ENCODE measurements at places on chromosomes 4 and X.

DNA sequence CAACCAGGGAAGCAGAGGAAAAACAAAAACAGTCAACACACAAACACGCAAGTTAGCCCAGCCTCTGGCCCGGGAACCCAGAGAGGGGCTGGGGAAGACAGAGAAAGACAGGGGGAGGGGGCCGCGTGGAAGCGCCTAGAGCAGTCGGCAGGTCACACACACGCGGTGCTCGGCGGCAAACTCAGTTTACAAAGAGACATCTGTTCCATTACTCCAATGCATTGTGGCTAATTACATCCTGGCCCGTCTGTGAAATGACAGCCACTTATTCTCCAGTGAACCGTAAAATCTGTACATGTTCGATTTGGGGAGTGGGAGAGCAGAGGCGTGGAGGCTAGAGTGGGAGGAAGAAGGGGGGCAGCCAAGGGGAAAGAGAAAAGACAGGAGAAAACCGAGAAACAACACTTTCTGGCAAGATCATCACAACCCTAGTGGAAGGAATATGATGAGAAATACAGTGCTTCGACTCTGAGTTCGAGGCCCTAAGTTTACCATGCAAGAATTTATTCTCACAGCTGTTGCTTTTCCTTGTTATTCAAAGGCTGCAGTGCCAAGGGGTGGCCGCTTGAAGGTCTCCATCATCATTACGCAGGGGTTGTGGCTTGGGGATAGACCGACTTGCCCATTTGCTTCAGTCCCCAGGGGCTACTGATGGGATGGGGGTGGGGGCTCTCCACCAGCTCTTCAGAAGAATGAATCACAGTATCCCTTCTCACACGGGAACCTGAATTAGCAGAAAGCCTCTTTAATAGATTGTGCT is 167.7 kb downstream of the MGST2 start:
- peak; percentile 84 for DNase-seq

DNA sequence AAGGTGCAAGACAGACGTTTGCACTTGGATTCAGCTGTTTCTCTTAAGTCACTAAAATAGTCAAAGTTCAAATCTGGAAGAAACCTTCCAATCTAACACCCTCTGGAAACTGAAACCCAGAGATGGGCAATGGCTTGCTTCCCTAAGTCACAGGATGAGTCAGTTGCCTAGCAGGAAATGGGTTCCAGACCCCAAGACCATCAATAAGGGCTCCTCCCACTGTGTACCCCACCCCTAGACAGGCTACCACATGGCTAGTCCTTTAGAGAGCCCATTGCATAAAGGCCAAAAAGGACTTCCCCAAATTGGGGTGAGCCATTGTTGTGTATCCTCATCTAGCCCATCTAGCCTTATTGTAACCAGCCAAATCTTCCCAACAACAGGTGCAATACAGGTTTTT is 216.2 kb downstream of the HS6ST2 start:
- no peak for DNase-seq

DNA sequence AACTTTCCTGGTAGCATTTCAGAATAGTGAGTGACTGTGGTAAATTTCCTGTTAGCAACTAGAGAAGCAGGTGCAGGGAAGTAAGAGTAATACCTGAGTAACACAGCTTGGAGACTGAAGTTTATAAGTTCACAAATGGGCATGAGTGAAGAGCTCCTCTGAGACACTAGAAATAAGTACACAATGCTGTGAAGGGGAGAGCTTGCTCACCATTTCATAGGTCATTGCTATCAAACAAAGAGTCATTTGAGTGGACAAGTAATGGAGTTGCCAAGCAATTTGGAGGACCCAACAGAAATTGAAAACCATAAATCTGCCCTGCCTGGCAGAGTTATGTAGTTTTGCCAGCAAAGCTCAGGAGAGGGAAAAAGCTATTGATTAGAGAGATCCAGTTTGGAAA is 523.6 kb downstream of the TRAM1L1 start:
- no peak for DNase-seq

- DNase-seq = no peak
Observed at GRCh38 chr4:40200875-40201801, 4.3 kb downstream of the RHOH start.

GRCh38 chr4:173919196-173919595 is 364.3 kb downstream of the FBXO8 start:
- no peak for DNase-seq

GRCh38 chr4:1026115-1026514 is 14.7 kb downstream of the FGFRL1 start:
- DNase-seq = peak; percentile 49

DNA sequence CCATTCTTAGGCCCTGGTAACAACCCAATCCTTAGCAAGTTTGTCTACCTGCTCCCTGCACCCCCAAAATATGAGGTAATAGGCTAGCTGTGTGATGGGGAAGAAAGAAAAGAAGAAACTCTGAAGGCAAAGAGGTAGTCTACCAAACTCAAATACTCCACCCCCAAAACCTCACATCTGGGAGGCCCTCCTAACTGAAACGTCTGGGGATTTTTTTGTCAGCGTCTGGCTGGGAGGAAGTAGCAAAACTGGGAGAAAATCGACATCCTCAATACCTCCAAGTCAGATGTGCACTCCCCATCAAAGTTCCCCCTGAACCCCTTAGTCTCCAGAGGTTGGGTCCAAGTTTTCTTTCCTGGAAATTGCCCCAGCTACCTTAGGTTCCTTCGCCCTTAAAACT is 1.0 kb downstream of the LAMP2 start:
- DNase-seq = no peak

GRCh38 chr4:39685990-39686389 is 11.9 kb upstream of the UBE2K start:
- DNase-seq = no peak

GRCh38 chrX:86369847-86370630 is 221.8 kb downstream of the DACH2 start:
- DNase-seq = no peak

DNA sequence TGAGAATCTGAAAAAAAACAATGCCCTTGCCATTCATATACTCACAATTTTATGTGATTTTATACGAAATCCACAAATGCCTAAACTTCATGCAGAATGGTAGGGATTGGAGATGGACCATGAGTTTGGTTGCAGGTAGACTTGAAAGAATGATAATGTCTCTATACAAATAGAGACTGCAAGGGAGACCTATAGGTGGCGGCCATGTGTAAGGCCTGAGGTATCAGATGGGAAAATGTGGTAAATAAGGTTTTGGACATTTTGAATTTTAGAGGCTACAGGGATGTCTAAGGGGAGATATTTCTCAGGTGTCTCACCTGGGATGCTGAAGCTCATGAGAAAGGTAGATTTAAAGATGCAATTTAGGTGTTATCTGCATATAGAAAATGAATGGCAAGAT is 78.0 kb downstream of the GABRB1 start:
- no peak for DNase-seq

GRCh38 chrX:101658661-101659491 is 774 bp downstream of the ARMCX2 start:
- peak; percentile 64 for DNase-seq

GRCh38 chrX:44596277-44596676 is 53.6 kb upstream of the FUNDC1 start:
- no peak for DNase-seq

- no peak for DNase-seq
Observed at GRCh38 chrX:87397103-87397886, 120.3 kb upstream of the KLHL4 start.

- DNase-seq = no peak
Observed at GRCh38 chrX:53558646-53559045, 124.5 kb upstream of the HSD17B10 start.

GRCh38 chr4:55817691-55818090 is 1.9 kb upstream of the EXOC1L start:
- no peak for DNase-seq

- no peak for DNase-seq
Observed at GRCh38 chr4:38014421-38014852, 54.2 kb downstream of the PTTG2 start.

DNA sequence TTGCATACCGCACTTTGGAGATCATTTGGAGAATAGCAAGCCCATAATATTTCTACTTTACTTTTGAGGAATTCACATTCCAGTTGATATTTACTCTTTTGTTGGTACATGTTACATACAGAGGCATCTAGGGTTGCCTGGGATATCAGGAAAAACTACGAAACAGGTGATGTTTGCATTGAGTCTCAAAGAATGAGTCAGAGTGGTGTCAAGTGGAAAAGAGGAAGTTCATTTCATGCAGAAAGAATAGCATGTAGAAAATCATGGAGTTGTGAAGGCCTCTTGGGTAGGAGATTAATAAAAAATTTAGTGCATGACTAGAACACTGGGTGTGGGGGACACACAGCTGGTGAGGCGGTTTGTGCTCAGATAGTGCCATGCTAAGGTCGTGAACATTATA is 33.5 kb upstream of the ELOVL6 start:
- DNase-seq = no peak

DNA sequence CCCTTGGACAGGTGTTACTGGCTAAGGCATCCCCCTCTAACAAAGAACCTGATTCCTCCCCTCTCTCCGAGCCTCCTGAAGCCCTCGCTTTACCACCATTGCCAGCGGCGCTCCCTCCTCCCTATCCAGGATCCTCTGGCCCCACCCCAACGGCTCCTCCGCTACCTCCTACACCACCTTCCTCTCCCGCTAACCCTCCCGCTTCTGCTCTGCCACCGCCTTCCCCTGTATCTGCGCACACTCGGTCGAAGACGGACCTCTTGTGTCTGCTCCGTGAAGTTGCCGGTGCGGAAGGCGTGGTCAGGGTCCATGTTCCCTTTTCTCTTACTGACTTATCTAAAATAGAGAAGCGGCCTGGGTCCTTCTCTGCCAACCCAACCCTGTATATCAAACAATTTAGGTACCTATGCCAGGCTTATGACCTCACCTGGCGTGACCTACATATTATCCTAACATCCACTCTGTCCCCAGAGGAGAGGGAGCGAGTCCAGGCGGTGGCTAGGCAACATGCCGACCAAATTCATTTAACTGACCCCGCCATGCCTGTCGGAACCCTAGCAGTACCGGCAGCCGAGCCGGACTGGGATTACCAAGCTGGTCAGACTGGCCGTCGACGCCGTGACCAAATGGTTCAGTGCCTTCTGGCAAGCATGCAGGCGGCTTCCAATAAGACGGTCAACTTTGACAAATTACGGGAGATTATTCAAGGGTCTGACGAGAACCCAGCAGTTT is 958.9 kb downstream of the RPA4 start:
- no peak for DNase-seq

DNA sequence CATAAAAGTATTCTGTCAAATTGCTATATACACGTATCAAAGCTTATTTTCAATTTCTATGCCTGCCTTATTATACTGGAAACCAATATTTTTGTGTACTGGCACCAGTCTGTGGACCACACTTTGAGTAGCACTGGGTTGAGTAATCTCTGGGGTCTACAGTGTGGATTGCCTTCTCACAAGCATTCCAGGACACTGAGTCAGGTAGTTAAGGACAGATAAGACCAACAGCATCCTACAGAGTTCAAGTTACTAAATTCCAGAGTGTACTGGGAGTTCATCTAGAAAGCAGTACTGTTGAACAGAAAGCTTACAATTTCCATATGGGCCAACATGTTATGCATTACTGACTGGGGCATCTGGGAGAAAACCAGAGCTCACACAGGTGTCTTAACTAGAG is 61.8 kb downstream of the VMA21 start:
- no peak for DNase-seq

GRCh38 chr4:10625131-10625530 is 59.4 kb downstream of the CLNK start:
- no peak for DNase-seq

DNA sequence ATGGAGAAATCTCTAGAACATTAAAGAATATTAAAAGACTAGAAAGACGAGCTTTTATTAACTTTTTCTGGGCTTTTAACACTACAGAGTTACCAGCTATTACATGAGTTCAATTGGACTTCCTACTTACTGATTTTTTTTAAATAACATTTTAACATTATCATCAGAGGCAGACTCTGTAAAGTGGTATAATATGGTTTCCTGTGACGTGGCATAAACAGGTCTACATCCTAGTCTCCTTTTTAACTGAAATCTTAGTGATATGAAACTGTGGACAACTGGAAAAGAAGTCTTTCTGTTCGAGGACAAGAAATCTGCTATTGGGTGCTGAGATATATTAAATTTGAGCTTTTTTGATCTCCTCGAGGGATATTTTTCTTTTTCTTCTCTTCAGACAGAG is 48.7 kb upstream of the ABCG2 start:
- DNase-seq = no peak

- DNase-seq = no peak
Observed at GRCh38 chr4:128298146-128298758, 10.6 kb upstream of the PGRMC2 start.

- no peak for DNase-seq
Observed at GRCh38 chrX:41176263-41176662, 91.0 kb downstream of the USP9X start.

DNA sequence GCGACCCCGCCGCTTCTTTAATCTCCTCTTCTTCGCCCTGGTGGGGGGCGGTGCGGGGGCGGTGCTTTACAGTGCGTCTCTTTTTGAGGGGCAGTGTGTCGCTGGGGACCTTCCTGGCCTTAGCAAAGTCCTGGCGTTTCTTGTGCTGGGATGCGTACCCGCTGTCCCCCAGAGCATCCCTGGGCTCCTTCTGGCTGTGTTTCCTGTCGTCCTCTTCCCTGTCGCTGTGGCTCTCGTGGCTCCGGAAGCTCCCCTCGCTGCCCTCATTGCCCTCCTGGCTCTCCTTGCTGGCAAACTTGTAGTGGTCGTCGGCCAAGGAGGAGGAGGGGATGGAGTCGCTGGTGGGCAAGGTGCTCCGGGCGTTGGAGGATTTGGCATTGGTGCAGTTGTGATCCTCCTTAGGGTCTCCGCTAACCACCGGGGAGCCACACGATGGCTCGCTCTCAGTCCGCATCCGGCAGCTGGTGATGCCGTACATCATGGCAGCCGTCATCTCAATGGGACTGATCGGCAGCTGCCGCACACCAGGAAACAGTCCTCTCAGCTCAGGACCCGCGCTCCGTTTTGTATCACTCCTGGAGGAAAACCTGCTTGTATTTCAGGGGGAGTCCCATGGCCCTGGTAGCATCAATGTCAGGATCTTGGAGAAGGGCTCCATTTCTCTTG is 30.4 kb upstream of the TMSB15A start:
- DNase-seq = peak; percentile 40

DNA sequence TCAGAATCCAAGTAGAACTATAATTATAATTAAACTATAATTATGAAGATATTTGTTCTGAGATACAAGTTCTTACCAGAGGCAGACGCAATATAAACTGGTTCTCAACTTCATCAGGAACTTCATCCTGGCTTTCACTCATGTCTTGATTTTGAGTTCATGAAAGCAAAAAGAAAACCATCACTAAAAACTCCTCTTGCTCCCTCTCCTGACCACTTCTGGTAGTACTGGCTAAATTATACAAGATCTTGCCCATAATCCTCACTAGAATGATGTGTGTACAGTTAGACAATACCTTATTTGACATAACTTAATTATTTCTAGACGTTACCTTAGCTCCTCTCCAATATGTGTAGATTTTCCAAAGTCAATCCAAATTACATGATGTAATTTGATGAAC is 3.7 kb downstream of the TAF7L start:
- peak; percentile 11 for DNase-seq

GRCh38 chr4:7705593-7705992 is 234.1 kb downstream of the AFAP1 start:
- DNase-seq = no peak

All from BE2C (cell line).